ENCODE measurements at places on chromosomes 13 and 19.

DNA sequence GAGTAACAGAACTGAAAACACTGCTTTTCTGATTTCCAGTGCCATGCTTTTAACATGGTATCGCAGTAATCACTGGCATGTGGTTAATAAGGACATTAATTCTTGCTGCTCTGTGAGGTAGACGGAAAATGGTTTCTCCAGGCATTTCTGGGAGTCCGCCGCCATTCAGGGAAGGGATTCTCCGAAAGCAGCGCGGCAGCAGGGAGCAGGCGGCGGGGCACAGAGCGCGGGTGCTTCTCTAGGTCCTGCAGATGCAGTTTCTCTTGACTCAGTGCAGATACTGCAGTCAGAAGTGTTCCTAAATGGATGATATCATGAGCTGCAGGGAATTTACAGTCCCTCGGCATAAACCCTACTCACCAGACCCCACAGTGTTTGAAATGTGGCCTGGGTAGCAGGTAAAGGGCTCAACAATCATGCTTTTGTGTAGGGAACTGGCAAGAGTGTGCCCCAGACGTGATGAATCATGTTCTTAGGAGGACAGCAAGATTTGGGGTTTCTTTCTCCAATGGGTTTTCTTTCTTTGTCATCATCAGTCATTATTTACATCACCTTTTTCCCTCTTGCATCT is 338.6 kb upstream of the ARGLU1 start:
- DNase-seq: no peak

GRCh38 chr19:34222386-34222785 is 32.0 kb upstream of the GARRE1 start:
- no peak for DNase-seq

- DNase-seq: peak; percentile 84
These were observed 16.5 kb upstream of the FOSB start for GRCh38 chr19:45451131-45451849.

GRCh38 chr19:7611541-7612279 is 16.0 kb downstream of the CAMSAP3 start:
- DNase-seq: no peak

- DNase-seq: no peak
These were observed 242.0 kb downstream of the NDFIP2 start for GRCh38 chr13:79722885-79723445.

DNA sequence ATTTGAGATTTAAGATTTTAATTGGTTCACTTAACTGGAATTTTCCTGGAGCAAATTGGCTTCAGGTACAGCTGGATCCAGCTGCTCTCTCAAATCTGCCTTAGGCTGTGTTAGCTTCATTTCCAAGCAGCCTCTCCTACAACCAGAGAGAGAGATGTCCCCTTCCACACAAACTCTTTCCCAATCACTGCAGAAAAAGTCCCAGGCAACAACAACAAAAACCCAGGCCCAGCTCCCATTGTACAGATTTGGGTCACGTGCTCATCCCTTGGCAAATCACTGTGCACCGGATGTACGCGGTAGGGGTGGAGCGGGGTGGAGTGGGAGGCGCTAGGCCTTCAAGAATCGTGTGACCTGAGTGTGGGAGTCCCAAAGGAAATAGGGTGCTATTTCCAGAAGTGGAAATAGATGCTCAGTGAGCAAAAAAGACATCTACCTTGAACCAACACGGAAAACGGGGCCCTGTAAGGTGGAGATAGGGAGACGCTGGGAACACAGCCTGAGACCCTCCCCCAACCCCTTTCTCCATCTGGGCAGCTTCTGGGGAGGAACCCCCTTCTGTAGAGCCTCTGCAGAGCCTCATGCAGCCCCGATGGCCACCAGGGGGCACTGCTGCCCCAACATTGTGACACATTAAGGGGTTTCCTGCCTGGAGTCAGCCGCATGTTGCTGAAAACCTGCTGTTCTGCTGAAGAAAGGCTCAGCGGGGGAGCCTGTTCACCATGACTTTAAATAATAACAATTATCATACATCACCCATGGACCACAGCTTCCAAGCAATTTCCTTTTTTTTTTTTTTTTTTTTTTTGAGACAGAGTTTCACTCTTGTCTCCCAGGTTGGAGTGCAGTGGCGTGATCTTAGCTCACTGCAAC is 25.4 kb downstream of the HPN start:
- DNase-seq: peak; percentile 88

GRCh38 chr13:45162194-45162593 is 38.7 kb downstream of the KCTD4 start:
- DNase-seq: no peak

- DNase-seq: no peak
These were observed 35.9 kb upstream of the ZNF536 start for GRCh38 chr19:30336290-30336689.

GRCh38 chr19:44447916-44448674 is at the start of gene ZNF229:
TSS of gene ZNF229 (minus strand) at chr19:44448472. CDS start at chr19:44442847, 5,625 bp downstream.
- peak; percentile 24 for DNase-seq

DNA sequence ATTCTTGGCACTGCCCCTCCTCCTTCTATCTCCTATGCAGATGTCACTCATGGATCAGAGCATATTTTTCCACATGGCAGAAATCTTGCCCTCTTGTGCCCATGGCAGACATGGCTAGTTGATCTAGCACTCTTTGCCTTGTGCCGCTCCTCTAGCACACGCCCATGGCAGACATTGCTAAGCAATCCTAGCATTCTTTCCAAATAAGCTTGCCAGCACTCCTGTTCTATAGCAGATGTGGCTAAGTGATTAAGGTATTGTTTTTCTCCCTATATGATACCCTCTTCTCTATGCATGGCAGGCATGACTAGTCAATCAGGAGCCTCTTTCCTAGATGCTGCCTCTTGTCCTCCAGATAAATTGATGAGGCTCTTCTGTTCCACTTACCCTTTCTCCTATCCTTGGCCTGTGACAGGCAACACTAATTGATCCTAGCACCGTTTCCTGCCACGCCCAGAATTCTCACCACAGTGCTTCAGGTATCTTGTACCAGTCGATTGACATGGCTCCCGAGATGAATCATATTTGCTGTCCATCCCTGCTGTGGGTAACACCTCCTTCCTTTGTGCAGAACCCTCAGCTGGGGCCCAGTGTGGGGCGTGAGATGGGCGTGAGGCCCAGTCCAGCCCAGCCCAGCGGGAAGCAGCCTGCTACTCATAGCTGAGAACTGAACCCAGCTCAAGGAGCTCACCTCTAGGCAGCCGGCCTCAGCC is 26.9 kb downstream of the TMED1 start:
- peak; percentile 90 for DNase-seq

GRCh38 chr19:37951816-37952210 is 44.8 kb downstream of the SIPA1L3 start:
- DNase-seq: no peak

GRCh38 chr13:30396434-30397075 is 25.7 kb upstream of the UBE2L5 start:
- peak; percentile 69 for DNase-seq

GRCh38 chr19:35868172-35868822 is at the start of gene APLP1:
TSS of gene APLP1 (plus strand) at chr19:35868574. CDS start at chr19:35868637, 63 bp downstream.
- peak; percentile 44 for DNase-seq

DNA sequence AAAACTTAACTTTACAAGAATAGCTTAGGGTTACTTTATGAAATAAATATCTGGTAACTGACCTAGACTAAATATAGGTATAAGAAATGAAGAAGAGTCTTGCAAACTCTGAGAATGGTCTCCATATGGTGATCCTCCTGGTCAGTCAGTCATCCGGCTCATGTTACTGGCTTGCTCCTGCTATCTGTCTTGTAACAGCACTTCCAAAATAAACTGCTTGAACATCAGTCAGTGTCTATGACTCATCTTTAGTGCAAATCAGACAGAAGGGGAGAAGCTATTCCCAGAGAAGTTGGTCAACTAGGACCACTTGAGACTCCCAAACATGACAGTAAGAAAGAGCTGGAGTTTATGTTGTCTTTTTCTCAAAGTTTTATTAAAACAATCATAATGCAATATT is 1550.9 kb downstream of the PCDH9 start:
- no peak for DNase-seq

DNA sequence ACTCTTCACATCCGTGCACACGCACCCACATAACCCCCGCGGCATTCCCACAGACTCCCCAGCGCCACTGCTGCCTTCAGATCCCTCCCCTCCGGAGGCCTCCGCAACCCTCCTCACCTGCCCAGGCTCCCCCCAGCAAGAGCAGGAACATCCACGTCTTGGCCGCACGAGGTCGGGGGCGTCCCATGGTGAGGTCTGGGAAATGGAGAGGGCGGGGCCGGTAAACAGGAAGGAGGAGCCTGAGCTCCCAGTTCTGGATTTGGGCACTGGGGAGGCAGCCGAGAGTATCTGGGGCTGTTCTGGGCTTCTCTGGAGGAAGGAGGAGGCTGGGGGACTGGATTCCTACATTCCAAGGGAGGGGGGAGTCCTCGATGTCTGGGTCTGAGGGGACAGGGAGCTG is 423 bp downstream of the KLK8 start:
- DNase-seq: no peak

DNA sequence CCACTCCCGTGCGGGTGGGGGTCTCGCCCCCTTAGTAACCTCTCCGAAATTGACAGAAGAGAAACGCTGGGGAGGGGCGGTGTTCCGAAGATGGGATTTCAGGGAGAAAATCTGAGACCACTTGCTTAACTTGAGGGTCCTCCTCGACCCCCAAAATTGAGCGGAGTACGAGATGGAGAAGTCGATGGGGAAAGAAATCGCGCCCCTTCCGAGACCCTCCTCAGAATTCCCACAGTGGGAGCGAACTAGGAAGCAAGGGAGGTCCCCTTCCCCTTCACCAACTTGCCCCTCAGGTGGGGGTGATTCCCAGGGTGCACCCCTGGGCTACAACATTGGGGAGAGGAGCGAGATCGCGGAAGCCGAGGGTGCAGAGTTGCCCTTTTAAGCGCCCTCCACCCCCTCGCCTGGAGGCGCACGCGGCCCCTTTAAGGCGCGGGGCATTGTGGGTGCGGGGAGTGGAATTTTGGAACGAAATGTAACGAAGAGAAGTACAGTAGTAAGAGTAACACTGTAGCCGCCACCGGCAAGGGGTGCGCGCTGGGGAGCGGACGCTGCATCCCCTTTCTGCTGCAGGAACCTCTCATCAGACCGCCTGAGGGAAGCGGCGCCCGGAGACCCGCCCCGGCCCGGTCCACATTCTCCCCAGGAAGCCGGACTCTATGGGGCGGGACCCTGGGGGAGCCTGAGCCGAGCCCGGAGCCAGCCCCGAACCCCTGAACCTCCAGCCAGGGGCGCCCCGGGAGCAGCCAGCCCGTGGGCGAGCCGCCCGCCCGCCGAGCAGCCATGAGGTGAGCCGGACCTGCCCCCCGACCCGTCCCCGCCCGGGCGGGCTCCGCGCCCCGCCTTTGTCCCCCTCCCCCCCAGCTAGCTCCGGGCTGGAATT is at the start of gene VASP:
Gene VASP (plus strand): TSS at position 491 of the 883 bp plus-strand sequence. CDS start 293 bp downstream, at position 784.
- DNase-seq: peak; percentile 96

- no peak for DNase-seq
These were observed 4.2 kb upstream of the SPC24 start for GRCh38 chr19:11159598-11160439.

GRCh38 chr19:8618751-8619150 is 8.2 kb upstream of the ADAMTS10 start:
- DNase-seq: no peak

DNA sequence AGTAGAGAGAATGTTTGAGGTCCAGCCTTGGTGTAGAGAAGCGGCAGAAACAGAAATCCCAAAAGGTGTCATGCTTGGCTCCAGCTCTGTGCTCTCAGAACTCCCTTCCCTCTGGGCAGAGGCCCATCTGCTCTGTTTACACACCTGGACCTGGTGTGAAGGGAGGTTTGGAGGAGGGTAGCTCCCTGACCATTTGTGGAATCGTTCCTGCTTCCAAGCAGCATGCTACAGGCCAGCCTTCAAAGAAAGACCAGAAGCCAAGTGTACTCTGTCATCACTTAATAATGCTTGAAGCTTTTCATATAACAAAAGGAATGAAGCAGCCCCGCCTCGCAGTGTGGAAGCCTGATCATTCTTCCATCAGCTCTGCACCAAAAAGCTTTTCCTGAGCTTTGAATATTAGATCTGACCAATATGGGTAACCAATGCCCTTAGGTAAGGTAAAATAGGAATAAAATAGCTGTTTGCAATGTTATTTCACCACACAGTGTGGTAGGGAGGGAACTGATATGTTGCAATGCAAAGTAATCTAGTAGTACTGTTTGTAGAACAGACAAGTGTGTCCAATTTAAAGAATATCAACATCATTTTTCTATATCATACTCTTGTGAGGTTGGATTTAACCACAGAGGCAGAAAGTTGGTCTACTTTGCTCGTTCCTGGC is 63.3 kb downstream of the ZIC5 start:
- DNase-seq: no peak

GRCh38 chr19:2097886-2098327 is 1.2 kb downstream of the IZUMO4 start:
- DNase-seq: no peak

DNA sequence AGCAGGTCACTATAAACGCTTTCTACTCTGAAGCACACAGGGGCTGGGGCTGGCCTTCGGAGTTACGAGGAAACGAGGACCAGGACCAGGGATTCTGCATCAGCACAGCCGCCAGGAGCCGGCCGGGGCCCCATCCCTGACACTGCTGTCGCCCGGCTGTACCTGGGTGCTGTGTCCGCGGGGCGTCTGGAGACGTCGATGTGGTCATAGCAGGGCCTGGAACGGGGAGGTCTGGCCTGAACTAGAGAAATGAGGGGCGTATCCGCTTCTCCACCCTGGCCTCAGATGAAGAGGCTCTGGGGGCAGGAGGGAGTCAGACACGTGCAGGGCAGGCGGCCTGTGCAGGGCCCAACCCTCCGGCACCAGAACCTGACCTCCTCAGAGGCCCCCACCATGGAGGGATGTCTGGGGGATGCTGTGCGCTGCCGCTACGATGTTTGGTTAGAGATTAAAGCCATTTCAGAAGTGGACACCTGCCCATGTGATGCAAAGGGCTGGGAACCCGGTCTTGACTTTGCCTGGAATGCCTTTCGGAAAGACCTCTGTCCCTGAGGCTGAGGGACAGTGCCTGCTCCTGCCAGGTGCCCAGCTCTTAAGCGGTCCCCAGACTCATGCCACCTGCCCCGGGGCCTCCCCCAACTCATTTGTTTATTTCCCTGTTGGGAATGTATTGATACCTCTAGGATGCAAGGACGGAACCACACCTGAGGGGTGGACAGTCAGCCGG is 21.4 kb downstream of the GAS6 start:
- no peak for DNase-seq

DNA sequence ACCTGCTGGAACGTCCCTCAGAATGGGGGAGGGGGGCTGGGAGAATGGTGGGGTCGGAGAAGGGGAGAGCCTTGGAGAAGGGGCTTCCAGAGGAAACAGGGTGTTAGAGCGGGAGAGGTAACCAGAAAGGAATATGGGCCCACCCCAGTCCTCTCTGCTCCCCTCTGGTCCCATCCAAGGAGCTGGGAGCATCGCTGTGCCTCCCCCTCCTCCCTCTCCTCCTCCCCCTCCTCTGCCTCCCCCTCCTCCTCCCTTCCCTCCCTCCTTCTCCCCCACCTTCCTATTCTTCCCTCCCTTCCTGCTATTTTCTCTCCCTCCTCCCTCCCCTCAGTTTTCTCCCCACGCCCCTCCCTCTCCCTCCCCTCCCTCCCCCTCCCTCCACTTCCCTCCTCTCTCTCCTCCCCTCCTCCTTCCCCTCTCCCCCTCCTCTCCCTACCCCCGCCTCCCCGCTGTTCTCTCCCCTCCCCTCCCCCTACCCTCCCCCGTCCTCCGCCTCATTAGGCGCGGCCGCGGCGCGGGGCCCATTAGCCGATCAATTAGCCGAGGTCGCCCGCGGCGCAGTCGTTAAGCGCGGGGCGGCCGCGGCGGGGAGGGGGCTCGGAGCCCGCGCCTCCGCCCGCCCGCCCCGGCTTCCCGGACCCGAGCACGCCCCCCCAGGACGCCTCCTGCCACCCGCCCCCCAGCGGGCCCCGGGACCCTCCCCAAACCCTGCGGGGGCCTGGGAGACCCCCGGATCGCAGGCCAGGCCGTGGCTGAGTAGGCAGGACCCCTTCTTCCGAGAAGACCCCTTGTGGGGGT is 15.4 kb downstream of the TLE5 start:
- no peak for DNase-seq

GRCh38 chr19:12913851-12914690 is 5.0 kb downstream of the SYCE2 start:
- peak; percentile 39 for DNase-seq

Data from T-helper 2 cell (primary cell).